ENCODE measurements at places on chromosomes 7 and 10.

DNA sequence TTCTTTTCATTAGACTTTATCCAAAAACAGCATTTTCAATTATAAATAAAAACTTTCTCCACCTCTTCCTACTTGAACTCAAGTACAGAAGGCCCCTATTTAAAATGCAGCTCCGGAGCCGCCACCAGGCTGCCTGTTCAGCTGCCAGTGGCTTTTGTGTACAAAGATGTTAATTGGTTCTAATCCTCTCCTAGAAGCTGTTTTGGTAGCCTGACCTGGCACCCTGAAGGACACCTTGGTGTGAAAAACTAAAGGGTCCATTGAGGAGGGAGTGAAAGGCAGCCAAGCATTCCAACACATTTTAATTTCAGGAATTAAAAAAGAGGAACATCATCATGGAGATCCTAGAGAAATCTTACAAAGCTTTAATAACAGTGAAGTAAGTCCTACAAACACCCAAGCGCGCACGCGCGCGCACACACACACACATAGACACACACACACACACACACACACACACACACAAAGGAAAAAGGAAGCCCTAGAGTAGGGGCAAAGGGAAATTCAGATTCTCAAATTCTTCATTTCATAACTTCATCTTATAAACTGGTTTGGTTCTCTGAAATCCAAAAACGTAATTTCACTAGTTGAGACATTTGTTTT is 41.4 kb downstream of the VAX1 start:
- DNase-seq = no peak

GRCh38 chr10:80691441-80691840 is 153.7 kb downstream of the SH2D4B start:
- DNase-seq = no peak

- DNase-seq = no peak
Observed at GRCh38 chr10:15391491-15391890, 20.4 kb upstream of the FAM171A1 start.

- DNase-seq = no peak
Observed at GRCh38 chr7:24191362-24191761, 92.6 kb upstream of the NPY start.

- DNase-seq = no peak
Observed at GRCh38 chr7:15801551-15801950, 115.1 kb upstream of the MEOX2 start.

DNA sequence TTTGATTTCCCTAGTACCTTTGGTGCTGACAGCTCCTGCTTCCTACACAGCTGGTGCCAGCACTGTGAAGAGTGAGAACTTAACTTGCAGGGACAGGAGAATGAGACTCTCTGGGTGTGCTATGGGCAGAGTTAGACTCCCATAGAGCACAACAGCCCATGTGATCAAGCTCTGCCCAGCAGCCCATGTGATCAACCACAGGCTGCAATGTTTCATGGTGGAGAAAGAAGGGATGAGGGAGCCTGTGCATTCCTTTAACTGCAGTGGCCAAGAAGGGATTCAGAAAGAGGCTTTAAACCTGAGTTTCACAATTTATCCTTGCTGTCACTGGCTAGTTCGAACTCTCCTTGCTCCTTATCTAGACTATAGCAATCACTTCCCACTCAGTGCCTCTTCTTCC is 10.0 kb upstream of the MEST start:
- no peak for DNase-seq

GRCh38 chr7:587767-588166 is 68.1 kb upstream of the PDGFA start:
- DNase-seq = no peak
